Stimulated activated CD4-positive, alpha-beta T cell treated with anti-CD3 and anti-CD28 coated beads, Interleukin-15, amount 100 ng/mL, for 1 hour (primary cell): ENCODE measurements at places on chromosomes 13 and 19.

GRCh38 chr19:16914421-16914820 lies 25.6 kb downstream of the F2RL3 start:
- no peak for DNase-seq

GRCh38 chr13:47133011-47133445 lies 236.2 kb upstream of the HTR2A start:
- DNase-seq, result no peak

DNA sequence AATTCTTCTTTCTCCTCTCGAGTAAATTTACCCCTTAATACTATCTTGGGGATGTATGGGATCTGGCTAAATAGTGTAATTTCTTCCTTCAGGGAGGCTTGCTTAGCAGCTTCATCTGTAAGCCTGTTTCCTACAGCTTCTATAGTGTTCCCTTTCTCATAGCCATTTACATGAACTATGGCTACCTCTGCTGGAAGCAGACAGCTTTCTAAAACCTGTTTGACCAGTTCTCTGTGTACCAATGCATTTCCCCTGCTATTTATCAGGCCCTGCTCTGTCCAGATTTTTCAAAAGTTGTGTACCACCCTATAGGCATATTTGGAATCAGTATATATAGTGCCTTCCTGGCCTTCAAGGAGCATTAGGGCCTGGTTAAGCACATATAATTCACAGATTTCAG lies 113.6 kb upstream of the PCDH9 start:
- DNase-seq, result no peak

DNA sequence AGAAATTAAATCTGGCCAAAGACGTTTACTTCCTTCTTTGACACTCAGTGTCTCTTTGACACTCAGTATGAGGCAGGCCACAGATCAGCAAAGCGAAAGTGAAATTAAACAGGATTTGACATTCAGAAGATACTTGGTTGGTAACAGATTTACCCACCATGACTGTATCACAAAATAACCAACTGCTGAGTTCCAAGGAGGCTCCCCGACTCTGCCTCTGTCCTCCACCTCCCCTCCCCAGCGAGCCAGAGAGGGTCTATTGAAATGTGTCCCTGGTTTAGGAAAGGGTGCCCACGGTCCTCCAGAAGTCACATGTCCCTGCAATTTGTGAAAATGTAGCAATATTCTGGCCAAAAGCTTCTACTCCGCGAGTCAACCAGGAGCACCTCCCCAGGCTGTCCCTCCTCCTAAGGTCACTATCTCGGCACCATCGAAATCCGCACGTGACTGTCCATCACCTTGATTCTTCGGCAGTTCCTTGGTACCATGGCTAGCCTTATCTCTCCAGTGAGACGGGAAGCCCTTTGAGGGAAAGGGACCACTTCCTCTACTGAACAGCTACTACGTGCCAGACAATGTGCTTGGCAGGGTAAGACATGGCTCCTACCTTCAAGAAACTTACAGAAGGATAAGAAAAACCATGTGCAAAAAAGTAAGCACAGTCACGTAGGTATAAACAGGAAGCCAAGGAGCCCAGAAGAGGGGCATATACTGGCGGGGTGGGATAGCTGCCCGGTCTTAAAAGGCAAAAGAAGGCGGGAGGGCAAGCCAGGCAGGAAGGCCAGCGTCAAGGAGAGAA lies 1.5 kb downstream of the N4BP2L1 start:
- DNase-seq, result peak; percentile 8

GRCh38 chr19:51595190-51596175 lies 24.4 kb downstream of the ZNF175 start:
- DNase-seq, result no peak

- no peak for DNase-seq
Measured at GRCh38 chr13:52459668-52460067, 4.4 kb downstream of the CKAP2 start.

GRCh38 chr13:45108716-45109101 lies 11.6 kb upstream of the GTF2F2 start:
- no peak for DNase-seq
